Activated T-helper 1 cell treated with anti-CD3 and anti-CD28 coated beads, Interleukin-12 subunit alpha, Interleukin-12 subunit beta, Interleukin-2, Interleukin-4 antibody, amounts not matched to agents 30 ng/mL and 10 ng/mL and 1 ng/mL, durations not matched to agents 14 hours and 24 hours and 36 hours (primary cell): ENCODE measurements at places on chromosomes 3 and 15. TPM values are rescaled to one million over a fixed set of nuclear protein-coding genes. Genes with fewer than 3 reads are reported as not detected.
A peak's percentile ranks its signal among the peaks of the same experiment; 100 is the strongest.

- H3K27ac ChIP-seq, result no peak overlapping the region
- no peak overlapping the region for H3K4me3 ChIP-seq
- peaks cover 7% of the 10 kb centered on the region for H3K27me3 ChIP-seq
Observed at GRCh38 chr15:77606142-77607034, 26.3 kb downstream of the LINGO1 start.

DNA sequence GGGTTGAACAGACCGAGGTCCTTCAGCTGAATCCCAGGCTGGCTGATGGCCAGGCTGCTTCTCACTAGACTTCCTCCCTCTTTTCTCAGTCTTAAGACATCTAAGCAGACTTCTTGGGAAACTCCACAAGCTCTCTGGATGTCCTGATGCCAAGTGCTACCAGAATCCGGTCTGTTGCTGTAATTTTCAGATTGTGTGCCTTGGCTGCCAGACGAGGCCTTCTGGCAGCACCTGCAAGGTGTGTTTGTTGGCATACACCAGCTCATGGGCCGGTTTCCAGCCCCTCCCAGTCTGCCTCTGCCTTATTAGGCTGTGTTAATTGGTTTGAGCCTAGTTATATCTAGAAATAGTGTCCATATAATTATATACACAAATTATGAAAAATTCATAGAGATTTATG is 120.6 kb downstream of the TNIK start:
- H3K36me3 ChIP-seq, result peaks cover 6% of the 10 kb centered on the region
- no peak overlapping the region for H3K27ac ChIP-seq
- peaks cover 9% of the 10 kb centered on the region for H3K4me1 ChIP-seq

- H3K27me3 ChIP-seq, result no peaks in the 10 kb centered on the region
- no peak for DNase-seq
- H3K36me3 ChIP-seq, result no peaks in the 10 kb centered on the region
- H3K27ac ChIP-seq, result no peak overlapping the region
- H3K4me3 ChIP-seq, result no peak overlapping the region
Observed at GRCh38 chr3:74426571-74426970, 187.9 kb downstream of the CNTN3 start.

DNA sequence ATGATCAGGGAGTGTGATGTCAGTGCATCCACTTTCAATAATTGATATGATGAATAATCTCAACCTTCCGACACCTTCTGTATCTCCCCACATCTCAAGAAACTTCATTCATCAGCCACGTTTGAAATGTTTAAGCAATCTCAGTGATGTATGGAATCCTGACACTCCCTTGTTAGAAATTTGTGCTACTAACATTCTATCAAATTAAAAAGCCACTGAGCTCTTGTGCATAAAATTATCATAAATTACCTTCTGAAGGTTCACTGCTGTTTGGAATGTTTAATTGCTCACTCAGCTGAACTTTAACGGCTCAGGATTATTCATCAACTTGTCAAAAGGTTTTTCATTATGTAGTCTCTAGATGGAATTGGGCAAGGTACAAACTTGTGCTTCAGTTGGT is 108.4 kb upstream of the DPH6 start:
- H3K36me3 ChIP-seq, result no peaks in the 10 kb centered on the region
- no peak overlapping the region for H3K4me3 ChIP-seq
- H3K27ac ChIP-seq, result no peak overlapping the region
- peaks cover 2% of the 10 kb centered on the region for H3K27me3 ChIP-seq

DNA sequence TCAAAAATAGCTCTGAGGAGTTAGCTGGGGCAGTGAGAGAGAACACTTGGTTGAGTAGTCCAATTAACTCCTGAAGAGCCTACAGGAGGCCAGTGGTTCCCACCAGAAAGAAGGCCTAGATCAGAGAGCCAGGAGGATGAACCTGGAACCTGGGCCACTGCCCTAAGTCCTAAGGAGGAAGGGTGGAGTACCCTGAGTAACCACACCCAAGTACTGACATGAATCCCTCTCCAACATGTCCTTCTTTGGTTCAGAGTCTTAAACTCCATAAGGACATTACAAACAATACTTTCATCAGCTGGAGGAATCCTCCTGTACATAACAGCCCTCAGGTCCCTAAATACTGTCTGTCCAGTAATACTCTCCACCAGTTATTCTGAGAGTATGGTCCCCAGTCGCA is 25.6 kb upstream of the C3orf62 start:
- H3K4me3 ChIP-seq, result no peak overlapping the region
- DNase-seq, result no peak
- H3K27ac ChIP-seq, result no peak overlapping the region
- H3K4me1 ChIP-seq, result no peaks in the 10 kb centered on the region
- H3K27me3 ChIP-seq, result no peaks in the 10 kb centered on the region

GRCh38 chr15:66417736-66418135 is 31.0 kb downstream of the MAP2K1 start:
- H3K27me3 ChIP-seq, result no peaks in the 10 kb centered on the region
- peaks cover 34% of the 10 kb centered on the region for H3K36me3 ChIP-seq
- H3K4me3 ChIP-seq, result no peak overlapping the region

- H3K4me3 ChIP-seq, result no peak overlapping the region
- H3K36me3 ChIP-seq, result no peaks in the 10 kb centered on the region
- H3K4me1 ChIP-seq, result no peaks in the 10 kb centered on the region
- H3K27me3 ChIP-seq, result no peaks in the 10 kb centered on the region
- H3K27ac ChIP-seq, result no peak overlapping the region
- DNase-seq, result no peak
Observed at GRCh38 chr15:85760531-85761371, 34.0 kb downstream of the KLHL25 start.

- peaks cover 13% of the 10 kb centered on the region for H3K4me1 ChIP-seq
- no peaks in the 10 kb centered on the region for H3K27me3 ChIP-seq
- no peak for DNase-seq
- no peak overlapping the region for H3K4me3 ChIP-seq
- H3K36me3 ChIP-seq, result no peaks in the 10 kb centered on the region
- H3K27ac ChIP-seq, result no peak overlapping the region
Observed at GRCh38 chr3:106588739-106589138, 719.9 kb upstream of the CBLB start.

DNA sequence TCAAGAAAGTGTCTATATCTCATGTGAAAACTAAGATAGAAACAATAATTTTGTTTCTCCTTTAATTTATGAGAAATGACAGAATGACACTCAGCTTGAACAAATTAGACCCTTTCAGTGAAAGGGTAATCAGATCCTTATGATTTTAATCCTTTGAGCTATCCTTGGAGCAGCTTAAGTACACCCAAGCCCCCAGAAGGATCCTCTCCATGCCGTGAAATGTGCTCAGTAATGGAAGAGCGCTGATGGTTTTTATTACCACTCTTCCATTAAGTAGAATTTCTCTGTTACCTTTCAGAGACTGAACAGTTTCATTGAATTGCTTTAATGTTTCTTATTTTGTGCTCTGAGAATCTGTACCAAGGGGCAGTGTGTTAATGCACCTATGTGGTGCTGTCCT is 54.3 kb downstream of the HMG20A start:
- H3K27me3 ChIP-seq, result no peaks in the 10 kb centered on the region
- no peak overlapping the region for H3K27ac ChIP-seq
- H3K36me3 ChIP-seq, result peaks cover 33% of the 10 kb centered on the region
- no peak overlapping the region for H3K4me3 ChIP-seq
- no peak for DNase-seq

GRCh38 chr3:35624698-35625097 is 14.6 kb upstream of the ARPP21 start:
- H3K27me3 ChIP-seq, result peaks cover 2% of the 10 kb centered on the region
- no peak for DNase-seq
- no peak overlapping the region for H3K27ac ChIP-seq
- H3K4me1 ChIP-seq, result no peaks in the 10 kb centered on the region
- H3K36me3 ChIP-seq, result no peaks in the 10 kb centered on the region

GRCh38 chr3:63960048-63960711 is 48.0 kb upstream of the SCAANT1 start:
- H3K27me3 ChIP-seq, result no peaks in the 10 kb centered on the region
- no peak for DNase-seq
- H3K27ac ChIP-seq, result peak overlapping the region; percentile 9
- peaks cover 10% of the 10 kb centered on the region for H3K36me3 ChIP-seq
- H3K4me3 ChIP-seq, result no peak overlapping the region

DNA sequence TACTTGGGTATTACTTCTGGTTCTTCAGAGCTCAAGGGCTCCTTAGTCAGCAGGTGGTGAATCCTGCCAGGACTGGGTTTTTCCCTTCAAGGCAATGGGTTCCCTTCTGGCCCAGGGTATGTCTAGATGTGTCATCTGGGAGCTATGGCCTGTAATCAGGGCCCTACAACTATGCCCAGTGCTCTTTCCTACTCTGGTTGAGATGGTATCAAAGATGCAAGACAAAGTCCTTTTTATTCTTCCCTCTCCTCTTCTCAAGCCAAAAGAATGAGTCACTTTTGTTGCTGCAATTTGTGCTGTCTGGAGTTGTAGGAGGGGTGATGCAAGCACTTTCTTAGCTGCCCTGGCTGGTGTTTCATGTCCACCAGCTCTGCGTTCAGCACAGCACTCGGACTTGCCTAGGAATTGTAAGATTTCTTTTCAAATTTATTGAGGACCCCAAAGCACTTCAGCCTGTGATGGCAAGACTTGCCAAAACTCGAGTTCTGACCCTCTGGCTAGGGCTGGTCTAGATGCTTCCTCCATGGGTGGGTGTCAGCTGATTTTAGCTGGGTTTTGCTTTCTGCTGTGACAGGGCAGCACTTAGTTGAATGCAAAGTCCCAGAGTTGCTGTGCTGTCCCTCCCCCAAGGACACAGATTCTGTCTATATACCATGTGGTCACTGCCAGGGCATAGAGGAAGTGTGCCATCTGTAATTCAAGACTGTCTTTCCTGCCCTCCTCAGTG is 129.2 kb upstream of the CBLB start:
- peaks cover 13% of the 10 kb centered on the region for H3K36me3 ChIP-seq
- DNase-seq, result no peak
- no peaks in the 10 kb centered on the region for H3K27me3 ChIP-seq
- H3K27ac ChIP-seq, result peak overlapping the region; percentile 23

DNA sequence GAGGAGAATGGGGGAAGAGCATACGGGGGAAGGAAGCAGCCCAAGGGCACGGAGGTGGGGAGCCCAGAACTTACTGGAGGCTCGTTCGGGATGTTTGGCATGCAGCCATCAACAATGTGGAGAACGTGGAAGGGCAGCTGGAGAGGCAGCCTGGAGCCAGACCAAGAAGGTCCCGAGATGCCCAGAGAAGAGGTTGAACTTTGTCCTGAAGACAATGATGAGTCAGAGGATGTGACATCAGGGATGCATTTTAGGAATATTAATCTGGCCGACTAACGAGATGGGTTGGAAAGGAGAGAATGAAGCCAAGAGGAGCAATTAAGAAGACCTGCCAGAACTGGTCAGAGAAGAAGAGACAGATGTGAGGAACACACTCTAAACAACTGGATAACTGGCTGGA is 98.2 kb downstream of the SRGAP3 start:
- H3K4me3 ChIP-seq, result no peak overlapping the region
- no peak overlapping the region for H3K27ac ChIP-seq
- DNase-seq, result no peak
- no peaks in the 10 kb centered on the region for H3K4me1 ChIP-seq
- peaks cover 10% of the 10 kb centered on the region for H3K27me3 ChIP-seq
- no peaks in the 10 kb centered on the region for H3K36me3 ChIP-seq

DNA sequence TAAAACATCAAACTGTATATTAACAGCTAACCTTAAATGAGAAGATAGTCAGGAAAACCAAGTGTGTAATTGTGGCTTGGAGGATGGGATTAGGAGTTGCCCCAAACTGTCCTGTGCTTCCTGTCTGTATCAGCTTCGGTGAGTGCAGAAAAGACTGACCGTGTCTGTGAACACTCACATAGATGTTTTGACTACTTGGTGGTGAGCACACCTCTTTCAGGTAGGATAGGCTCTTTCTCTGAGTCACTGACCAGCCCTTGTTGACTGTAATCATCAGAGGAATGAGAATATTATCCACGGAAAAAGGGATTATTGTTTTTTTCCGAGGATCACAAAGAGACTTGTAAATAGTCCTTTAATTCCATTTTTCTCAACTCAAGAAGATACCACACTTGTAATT is 51.5 kb downstream of the GMNC start:
- no peak for DNase-seq
- H3K4me3 ChIP-seq, result no peak overlapping the region
- no peak overlapping the region for H3K27ac ChIP-seq
- H3K36me3 ChIP-seq, result no peaks in the 10 kb centered on the region
- no peaks in the 10 kb centered on the region for H3K27me3 ChIP-seq

- H3K27ac ChIP-seq, result no peak overlapping the region
- no peak for DNase-seq
- H3K27me3 ChIP-seq, result peaks cover 53% of the 10 kb centered on the region
- H3K4me1 ChIP-seq, result peaks cover 18% of the 10 kb centered on the region
Observed at GRCh38 chr3:194080436-194080835, 55.5 kb upstream of the HES1 start.

DNA sequence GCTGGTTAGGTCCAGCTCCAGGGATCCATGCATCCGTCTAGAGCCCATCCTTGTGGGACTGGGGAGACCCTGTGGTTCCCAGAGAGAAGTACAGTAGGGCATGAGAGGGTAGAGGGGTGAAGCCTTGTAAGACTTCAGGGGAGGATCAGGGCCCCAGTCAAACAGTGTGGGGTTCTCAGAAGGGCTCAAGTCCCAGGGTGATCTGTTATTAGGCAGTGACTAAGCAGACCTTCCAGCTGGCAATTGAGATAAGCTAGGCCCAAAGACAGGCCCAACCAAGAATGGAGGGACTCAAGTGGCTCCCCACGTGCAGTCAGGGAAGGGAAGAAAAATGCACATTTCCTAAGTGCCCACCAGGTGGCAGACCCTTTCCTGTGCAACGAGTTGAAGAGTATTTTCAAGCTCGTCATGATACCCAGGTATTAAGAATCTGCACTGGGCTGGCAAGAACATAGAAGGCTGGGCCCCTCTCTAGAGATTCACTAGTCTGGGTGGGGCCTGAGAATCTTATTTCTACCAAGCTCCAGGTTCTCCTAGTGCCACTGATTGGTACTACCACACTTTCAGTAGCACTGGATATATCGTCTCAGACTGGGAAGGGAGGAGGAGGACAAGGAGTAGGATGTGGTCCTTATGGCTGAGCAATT is 240.8 kb downstream of the NR1D2 start:
- H3K36me3 ChIP-seq, result no peaks in the 10 kb centered on the region
- no peak overlapping the region for H3K4me3 ChIP-seq
- peaks cover 2% of the 10 kb centered on the region for H3K27me3 ChIP-seq
- peak; percentile 2 for DNase-seq

DNA sequence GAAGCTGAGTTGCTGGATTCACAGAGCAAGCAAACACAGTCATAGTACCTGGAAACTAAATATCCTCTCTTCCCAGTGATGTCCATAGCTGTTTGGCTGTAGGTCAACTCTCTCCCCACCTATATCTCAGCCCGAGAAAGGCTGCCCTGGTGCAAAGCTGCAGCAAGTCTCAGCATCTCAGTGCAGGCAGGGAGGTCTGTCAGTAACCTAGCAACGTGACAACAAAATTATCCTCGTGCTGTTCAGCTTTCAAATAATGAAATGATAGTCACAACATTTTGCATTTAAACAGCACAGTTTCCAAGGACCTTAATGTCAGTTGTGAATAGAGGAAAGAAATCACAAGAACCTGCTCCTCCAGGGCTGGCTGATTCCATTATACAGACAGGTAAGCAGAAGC is 83.6 kb downstream of the CHST2 start:
- no peak overlapping the region for H3K27ac ChIP-seq
- H3K4me3 ChIP-seq, result no peak overlapping the region
- DNase-seq, result no peak
- H3K27me3 ChIP-seq, result peaks cover 2% of the 10 kb centered on the region

GRCh38 chr15:23734862-23735261 is 47.8 kb upstream of the NDN start:
- no peaks in the 10 kb centered on the region for H3K36me3 ChIP-seq
- H3K27ac ChIP-seq, result no peak overlapping the region
- H3K4me1 ChIP-seq, result no peaks in the 10 kb centered on the region
- H3K27me3 ChIP-seq, result no peaks in the 10 kb centered on the region
- DNase-seq, result no peak

UQCRC1 gene
- 191 and 193 TPM in 2 replicates for total RNA-seq

CKMT1A gene
- 0.15 and 0.16 TPM in 2 replicates for total RNA-seq

SNTN gene
- not detected in 2 replicates for total RNA-seq

POLQ gene
- 29.0 and 30.1 TPM in 2 replicates for total RNA-seq

PLAAT1 gene
- total RNA-seq, result not detected in 2 replicates
